ENCODE measurements at places on chromosomes 6 and 20. TPM values are rescaled to one million over a fixed set of nuclear protein-coding genes. Genes with fewer than 3 reads are reported as not detected.
A peak's percentile ranks its signal among the peaks of the same experiment; 100 is the strongest.

DNA sequence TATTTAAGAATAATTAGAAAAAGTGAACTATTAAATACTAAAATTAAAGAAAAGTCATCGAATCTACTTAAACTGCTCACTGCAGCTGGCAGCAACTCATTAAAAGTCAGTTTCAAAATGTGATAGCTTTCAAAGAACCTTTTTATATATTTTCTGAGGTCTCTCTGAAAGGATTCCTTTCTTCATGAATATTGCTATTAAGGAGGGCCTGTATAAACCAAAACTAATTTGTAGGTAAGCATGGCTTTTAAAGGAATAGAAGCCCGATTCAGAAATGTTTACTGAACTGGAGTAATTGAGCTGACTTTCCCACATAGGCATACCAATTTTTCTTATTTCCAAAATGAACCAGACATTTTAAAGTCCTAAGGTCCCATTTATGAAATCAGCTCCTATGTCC is 41.2 kb upstream of the ENPP1 start:
- DNase-seq, result no peak
- H3K27ac ChIP-seq, result no peak overlapping the region
- H3K36me3 ChIP-seq, result no peaks in the 10 kb centered on the region
- H3K27me3 ChIP-seq, result peaks cover 2% of the 10 kb centered on the region
- no peak overlapping the region for H3K4me3 ChIP-seq

- no peak for DNase-seq
- peaks cover 2% of the 10 kb centered on the region for H3K36me3 ChIP-seq
- no peak overlapping the region for H3K4me3 ChIP-seq
- peaks cover 4% of the 10 kb centered on the region for H3K4me1 ChIP-seq
- H3K27me3 ChIP-seq, result no peaks in the 10 kb centered on the region
- H3K27ac ChIP-seq, result no peak overlapping the region
These were observed 175.1 kb downstream of the ARHGAP18 start for GRCh38 chr6:129534926-129535325.

Gene MICB
- total RNA-seq, result 13.8 TPM

DNA sequence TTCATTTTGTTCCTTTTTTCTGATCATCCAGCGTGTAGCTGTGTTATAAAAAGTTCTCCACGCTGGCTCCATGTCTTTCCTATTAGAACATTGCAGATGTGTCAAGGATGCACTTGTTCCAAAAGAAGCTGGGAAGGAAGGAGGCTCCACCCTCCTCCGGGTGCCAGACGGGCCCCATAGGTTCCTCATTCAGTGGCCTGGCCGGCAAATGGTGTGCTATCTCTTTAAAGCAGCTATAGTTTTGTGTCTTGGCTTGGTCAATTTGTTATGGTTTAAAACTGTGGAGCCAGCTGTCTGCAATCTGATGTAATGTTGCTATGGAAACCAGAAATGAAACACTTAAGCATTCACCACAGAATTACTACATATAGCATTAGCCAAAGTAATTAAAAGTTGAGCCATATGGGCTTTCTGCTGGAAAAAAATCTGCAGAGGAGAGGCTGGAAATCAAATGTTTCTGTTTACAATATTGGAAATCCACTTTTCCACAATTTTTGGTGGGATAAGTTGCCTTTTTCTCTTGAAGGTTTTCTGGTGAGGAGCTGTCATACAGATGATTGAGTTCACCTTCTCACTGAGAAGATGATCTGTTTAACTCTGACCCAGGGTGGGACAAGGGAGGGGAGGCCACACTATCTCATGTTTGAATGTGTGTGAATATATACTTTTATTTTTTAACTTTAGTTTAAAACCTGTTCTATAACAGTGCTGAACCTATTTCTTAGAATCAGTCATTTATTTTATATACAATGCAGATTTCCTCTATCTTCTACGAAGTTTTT is 167.4 kb downstream of the SASH1 start:
- no peaks in the 10 kb centered on the region for H3K27me3 ChIP-seq
- peak overlapping the region; percentile 97 for H3K27ac ChIP-seq
- DNase-seq, result no peak
- H3K4me1 ChIP-seq, result peaks cover 70% of the 10 kb centered on the region
- peak overlapping the region; percentile 81 for H3K4me3 ChIP-seq

Gene STMND1
- total RNA-seq, result not detected

- no peak overlapping the region for H3K27ac ChIP-seq
- no peaks in the 10 kb centered on the region for H3K27me3 ChIP-seq
- peaks cover 20% of the 10 kb centered on the region for H3K4me1 ChIP-seq
- no peak for DNase-seq
These were observed 123.2 kb downstream of the ARHGAP18 start for GRCh38 chr6:129586815-129587214.

All from osteocyte (in vitro differentiated cells).